ENCODE measurements at places on chromosomes 1 and 21.
A peak's percentile ranks its signal among the peaks of the same experiment; 100 is the strongest.

GRCh38 chr1:206472454-206472853 lies 2.2 kb downstream of the IKBKE start:
- peak; percentile 74 for DNase-seq

DNA sequence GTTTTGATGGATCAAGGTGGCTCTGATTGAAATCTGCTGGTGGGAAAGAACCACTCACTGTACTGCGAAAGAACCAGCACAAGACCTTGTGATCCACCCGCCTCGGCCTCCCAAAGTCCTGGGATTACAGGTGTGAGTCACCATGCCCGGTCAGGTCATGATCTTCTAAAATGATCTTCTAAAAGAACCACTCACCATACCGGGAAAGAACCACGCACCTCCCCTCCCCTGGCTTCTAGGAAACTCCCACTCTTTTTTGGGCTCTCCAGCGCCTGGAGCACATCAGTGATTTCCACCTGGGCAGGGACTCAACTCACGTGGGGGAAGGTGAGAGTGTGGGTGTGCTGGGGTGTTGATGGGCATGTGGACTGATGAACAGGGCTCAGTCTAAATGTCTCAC lies 7.9 kb upstream of the RAB7B start:
- no peak for DNase-seq

DNA sequence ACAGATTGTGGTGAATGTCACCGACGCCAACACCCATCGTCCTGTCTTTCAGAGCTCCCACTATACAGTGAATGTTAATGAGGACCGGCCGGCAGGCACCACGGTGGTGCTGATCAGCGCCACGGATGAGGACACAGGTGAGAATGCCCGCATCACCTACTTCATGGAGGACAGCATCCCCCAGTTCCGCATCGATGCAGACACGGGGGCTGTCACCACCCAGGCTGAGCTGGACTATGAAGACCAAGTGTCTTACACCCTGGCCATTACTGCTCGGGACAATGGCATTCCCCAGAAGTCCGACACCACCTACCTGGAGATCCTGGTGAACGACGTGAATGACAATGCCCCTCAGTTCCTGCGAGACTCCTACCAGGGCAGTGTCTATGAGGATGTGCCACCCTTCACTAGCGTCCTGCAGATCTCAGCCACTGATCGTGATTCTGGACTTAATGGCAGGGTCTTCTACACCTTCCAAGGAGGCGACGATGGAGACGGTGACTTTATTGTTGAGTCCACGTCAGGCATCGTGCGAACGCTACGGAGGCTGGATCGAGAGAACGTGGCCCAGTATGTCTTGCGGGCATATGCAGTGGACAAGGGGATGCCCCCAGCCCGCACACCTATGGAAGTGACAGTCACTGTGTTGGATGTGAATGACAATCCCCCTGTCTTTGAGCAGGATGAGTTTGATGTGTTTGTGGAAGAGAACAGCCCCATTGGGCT lies 3.0 kb downstream of the CELSR2 start:
- no peak for DNase-seq

DNA sequence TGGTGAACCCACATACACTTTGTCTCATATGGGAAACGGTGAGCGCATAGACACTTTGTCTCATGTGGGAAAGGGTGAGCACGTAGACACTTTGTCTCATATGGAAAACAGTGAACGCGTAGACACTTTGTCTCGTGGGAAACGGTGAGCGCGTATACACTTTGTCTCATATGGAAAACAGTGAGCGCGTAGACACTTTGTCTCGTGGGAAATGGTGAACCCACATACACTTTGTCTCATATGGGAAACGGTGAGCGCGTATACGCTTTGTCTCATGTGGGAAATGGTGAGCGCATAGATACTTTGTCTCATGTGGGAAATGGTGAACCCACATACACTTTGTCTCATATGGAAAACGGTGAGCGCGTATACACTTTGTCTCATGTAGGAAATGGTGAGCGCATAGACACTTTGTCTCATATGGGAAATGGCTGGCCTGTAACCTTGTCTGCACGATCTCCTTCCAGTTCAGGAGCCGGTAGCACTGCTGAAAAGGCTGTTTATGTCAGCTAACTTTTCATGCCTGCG lies 50.7 kb upstream of the TRAPPC10 start:
- DNase-seq, result no peak

GRCh38 chr21:36470294-36470693 lies 9.6 kb downstream of the CLDN14 start:
- peak; percentile 73 for DNase-seq

DNA sequence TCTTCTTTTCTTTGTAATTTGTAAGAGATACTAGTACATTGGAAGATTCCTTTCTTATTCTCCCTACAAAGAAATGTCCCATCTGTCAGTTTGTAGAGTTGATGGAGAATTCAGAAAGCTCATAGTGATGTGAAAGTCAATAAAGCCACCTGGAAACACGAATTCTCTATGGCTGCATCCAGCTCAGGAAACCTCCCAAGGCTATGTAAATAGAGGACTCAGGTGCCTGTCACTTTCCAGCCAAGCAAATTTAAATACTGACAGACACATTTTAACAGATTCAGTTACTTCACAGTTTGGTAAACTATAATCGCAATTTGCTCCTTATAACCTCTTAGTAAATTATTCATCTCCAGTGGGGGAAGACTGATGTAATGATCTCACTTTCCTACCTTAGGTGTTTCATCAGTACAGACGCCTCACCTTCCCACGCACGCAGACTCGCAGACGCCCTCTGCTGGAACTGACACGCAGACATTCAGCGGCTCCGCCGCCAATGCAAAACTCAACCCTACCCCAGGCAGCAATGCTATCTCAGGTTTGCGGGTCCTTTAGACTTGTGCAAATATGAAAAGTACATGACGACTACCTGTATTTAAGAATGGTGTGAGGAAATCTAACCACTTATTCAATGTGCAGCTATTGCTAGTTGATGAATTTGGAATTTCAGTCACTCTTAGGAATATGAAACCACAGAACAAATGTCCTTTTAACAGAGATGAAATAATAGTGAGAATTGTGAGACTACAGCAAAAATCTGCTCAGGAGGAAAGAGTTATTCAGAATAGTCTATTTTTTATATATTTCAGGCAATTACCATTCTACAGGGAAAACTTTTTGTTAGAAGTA lies 60.6 kb downstream of the PTPRC start:
- DNase-seq, result peak; percentile 91

- DNase-seq, result no peak
Observed at GRCh38 chr1:225655509-225656258, 2.8 kb upstream of the ENAH start.

GRCh38 chr1:39564340-39564739 lies 12.2 kb downstream of the PABPC4 start:
- DNase-seq, result no peak

- DNase-seq, result no peak
Observed at GRCh38 chr1:205230982-205231381, 3.2 kb downstream of the TMCC2 start.

GRCh38 chr1:92538413-92539061 lies 51.8 kb upstream of the GFI1 start:
- no peak for DNase-seq

GRCh38 chr1:65092691-65093090 lies 55.3 kb upstream of the AK4 start:
- DNase-seq, result no peak

DNA sequence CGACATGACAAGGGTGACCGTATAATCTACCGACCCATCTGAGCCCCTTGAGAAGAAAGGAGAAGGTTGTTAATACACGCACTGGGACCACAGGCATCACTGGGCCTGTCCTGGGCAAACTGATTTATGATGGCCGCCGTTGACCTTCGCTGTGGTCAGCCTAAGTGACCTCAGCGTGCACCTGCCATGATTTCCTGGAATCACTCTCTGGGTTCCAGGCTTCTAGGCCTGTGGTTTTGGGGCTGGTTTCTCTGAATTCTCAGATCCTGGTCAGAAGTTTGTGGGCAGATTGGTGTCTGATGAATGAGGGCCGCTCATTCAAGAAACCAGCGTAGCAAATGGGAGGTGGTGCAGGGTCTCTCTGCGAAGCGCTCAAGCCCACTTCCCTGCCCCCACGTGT lies 64.0 kb downstream of the SIK1 start:
- no peak for DNase-seq

DNA sequence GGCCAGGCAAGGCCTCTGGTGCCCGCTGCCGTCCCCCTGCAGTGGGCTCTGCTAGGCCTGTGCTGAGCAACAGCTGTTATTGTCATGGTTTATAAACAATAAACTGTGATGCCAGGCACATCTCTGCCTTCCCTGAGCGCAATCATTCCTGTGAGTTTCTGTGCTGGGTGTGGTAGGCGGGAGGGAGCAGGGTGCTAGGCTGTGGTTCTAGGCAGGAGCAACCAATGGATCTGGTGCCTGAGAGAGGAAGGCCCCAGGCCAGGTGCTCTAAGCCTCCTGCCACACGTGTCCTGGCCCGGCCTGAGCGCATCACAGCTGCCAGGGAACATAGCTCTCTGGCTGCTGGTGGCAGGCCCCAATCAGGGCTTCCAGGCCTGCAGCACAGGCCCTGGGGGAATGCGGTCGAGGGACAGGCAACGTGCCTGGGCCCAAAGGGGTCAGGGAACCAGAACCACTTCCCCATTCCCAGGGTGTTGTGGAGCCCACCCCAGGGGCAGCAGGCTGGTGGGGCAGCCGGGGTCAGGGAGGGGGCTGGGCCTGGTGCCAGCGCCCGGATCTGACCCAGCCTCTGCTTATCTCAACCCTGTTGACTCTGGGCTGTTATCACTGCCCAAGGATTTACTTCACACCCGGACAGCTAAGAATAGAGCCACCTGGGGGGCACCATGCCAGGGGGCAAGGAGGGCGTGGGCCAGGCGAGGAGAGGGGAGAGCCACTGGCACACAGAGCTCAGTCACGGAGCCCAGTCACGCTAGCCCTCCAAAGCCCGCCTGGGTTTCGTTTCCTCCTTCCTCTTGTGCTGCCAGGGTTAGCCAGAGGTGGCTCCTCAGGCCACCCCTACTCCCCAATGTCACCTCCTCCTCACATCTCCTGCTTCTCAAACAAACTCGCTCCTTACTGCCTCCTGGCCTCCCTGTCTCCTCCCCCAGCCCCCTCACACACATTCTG lies 11.5 kb downstream of the TRIM46 start:
- peak; percentile 56 for DNase-seq

- DNase-seq, result no peak
Observed at GRCh38 chr1:228996281-228996680, 261.0 kb downstream of the RHOU start.
